ENCODE measurements at places on chromosomes 5 and 9.
A peak's percentile ranks its signal among the peaks of the same experiment; 100 is the strongest.

DNA sequence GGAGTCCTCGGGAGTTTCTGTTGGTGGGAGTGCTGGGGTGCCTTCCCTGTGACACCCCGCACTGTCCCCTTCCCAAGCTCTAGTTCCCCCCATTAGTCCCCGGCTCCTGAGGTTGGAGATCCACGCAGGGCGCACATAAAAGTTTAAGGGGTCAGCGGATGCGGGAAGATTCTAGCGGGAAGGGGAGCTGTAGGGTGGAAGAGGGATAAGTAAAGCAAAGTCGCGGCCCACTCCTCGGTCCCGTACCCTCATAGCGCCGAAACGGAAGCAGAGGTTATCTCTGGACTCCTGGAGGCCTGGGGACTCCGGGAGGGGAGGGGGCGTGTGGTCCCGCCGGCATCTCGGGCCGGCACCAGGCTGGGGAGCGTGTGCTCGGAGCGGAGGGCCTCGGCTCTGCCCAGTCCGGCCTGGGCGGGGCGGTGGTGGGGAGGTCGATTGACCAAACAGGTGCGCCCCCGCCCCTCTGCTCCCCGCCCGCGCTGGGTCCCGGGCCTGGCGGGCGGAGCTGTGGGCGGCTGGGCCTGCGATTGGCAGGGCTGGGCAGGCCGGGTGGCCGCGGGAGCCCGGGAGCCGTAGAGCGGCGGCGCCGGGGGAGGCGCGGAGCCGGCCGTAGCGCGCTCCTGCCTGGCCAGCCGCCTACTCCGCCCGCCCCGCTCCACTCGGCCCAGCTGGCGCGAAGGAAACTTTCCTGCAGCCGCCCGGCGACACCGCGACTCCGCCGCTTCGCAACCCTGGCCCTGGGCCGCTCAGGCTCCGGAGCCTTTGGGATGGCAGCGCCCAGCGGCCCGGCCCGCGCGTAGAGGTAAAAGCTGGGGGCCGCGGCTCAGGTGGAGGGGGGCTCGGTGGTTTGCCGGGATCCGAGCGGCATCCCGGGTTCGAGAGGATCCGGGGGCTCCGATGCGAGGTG, 52.2 kb upstream of the DAB2IP start:
- DNase-seq = peak; percentile 86

GRCh38 chr9:99803694-99804093, 18.0 kb upstream of the NR4A3 start:
- no peak for DNase-seq

- no peak for DNase-seq
Measured at GRCh38 chr5:142221091-142221860, 103.5 kb downstream of the SPRY4 start.

DNA sequence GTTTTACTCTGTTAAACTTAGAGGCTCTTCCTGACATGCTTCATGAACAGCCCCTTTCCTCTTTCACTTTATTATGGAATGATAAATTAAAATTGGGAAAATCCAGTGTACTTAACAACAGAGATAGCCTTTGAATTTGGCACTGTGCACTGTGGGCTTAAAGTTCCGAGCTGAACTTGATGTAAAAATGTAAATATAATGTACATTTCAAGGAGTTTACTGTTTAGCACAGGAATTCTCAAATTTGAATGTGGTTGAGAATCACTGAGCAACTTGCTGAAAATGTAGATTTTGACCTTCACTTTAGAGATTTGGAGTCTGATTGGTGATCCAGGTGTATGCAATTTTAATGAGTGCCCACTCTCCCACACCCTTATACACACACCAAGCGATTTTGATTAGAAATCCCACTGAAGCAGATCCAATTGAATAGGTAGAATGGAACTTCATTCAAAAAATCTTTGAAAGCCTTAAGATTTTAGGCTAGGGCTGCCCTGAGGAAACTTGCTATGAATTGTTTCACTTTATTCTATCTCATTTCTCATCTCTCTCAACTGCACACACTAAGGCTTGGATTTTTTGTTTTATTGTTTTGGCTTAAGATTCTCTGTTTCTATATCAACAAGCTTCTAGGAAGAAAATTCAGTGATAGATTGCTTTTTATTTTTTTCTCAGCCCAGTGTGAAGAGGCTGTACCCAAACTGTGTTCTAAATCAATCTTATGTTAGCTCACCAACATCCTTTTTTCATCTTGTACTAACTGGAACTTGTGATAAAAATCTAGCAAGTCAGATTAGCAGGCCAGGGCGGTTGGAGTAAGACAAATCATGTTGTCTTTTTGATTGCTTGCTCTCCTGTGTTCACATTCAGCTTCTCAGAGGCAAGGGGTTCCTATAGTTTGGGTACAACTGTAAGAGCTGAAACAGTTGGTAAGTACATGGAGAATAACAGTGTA, 22.9 kb downstream of the NUDT12 start:
- no peak for DNase-seq

GRCh38 chr9:19358701-19359100, 21.3 kb downstream of the RPS6 start:
- no peak for DNase-seq

DNA sequence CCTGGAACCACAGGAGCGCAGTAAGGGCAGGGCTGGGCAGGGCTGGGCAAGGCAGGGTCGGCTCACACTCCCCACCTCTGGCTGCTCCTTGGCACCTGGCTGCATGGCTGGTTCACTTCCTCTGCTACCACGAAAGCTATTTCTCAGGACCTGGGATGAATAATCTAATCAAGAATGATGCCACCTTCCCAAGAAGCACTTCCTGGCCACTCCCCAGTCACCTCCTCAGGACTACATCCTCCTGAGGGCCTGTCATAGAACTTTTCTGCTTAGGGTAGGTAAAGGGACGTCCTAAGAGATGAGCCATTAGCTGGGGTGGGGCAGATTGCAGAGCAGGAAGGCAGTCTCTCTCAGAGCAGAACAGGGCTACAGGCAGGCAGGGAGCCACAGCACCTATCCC, 288.2 kb upstream of the MAP3K1 start:
- DNase-seq = peak; percentile 71

DNA sequence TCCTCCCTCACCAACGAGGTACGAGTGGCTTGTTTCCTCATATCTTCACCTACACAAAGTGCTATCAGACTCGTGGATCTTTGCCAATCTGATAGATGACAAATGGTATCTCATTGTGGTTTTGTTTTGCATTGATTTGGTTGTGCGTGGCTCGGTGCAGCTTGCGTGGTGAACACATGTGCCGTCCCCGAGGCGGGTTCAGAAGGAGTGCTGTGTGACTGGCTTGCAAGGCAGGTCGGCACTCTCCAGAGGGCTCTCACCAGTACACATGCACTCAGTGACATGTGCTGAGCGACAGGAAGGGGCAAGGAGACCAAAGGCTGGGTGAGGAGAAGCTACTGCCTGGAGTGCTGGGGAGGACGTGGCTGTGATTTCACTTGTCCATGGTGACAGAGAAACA, 95.3 kb upstream of the PITX1 start:
- DNase-seq = no peak

GRCh38 chr5:172554562-172554961, 86.5 kb upstream of the NEURL1B start:
- no peak for DNase-seq

DNA sequence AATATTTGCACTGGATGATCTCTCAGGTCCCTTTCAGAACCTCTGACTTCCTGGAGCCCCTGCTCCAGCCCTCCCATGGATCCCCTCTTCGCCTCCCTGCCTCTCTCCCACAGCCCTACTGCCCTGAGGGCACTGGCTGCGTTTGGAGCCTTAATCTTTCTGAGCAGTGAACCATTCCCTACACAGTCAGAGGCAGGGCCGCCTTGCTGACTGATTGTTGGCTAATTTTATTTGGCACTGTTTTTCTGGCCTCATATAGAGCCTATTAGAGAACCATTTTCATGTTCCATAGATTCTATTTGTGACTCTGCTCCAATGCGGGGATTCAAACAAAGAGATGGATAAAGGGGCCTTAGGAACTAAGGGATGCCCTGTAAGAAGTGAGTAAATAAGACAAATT, 91.1 kb downstream of the BRINP1 start:
- DNase-seq = no peak

- no peak for DNase-seq
Measured at GRCh38 chr9:16364347-16364746, 506.1 kb downstream of the BNC2 start.

DNA sequence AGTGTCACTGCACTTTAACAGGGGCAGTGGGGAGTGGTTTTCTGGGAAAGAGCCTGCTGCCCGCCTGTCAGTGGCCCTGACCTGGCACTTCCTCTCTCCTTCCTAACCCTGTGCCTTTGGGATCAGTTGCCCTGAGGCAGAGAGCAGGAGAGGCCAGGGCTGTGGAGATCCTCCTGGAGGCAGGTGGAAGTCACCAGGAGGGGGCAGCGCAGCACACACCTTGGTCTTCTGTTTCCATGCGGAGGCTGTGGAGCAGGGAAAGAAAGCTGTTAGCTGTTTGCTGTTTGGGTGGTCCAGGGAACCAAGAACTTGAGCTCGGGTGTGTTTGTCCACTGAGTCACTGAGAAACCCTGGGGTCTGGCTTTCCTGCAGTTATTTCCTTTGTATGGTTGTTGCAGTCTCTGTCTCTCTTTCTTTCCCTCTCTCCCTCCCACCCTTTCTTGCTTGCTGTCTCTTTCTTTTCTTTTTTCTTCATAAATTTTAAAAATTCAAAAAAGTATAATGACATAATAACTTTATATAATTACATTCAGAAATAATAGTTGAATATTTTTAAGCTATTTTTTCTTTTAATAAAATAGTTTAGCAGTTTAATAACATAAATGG, 28.1 kb downstream of the NTRK2 start:
- DNase-seq = peak; percentile 65

GRCh38 chr5:157177953-157178352, 2.7 kb upstream of the ITK start:
- DNase-seq = no peak

DNA sequence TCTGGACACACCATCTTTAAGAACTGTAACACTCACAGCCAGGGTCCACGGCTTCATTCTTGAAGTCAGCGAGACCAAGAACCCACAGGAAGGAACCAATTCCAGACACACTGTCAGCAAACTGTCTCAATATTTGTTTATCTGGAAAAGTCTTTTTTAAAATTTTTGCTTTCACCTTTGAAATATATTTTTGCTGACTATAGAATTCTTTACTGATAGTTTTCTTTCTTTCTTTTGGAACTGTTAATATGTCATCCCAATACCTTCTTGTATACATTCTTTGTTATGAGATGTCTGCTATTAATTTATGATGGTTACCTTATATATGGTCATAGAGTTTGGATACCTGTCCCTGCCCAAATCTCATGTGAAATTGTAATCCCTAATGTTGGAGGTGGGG, 145.1 kb upstream of the IRX4 start:
- DNase-seq = no peak

GRCh38 chr9:126723807-126724172, 81.0 kb upstream of the ZBTB43 start:
- DNase-seq = no peak

DNA sequence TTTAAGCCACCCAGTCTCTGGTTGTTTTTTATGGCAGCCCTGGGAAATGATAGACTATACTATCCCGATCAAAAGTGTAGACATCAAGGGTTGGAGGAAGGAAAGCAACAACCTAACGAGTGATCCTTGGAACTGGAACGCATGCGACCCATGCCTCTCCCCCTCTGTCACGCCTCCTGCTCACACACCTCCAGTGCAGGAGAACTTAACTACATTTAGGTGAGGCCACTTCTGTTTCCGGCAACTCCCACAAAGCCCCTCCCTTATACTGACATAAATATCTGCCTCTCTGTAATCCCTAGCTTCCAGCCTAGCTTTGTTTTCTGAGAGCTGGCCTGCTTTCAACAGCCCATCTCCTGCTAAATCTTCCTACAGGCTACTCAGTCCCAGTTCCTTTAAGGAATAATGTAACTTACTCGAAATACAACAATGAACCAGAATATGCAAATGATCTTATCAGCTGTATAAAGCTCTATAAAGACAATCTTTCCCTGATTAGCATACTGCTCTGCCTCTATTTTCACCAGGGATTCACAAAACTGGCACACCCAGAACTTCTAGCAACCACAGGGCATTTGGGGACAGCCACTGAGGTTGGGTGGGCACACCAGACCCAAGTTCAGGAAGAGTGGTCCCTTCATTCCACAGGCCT, 73.9 kb downstream of the GABBR2 start:
- no peak for DNase-seq

DNA sequence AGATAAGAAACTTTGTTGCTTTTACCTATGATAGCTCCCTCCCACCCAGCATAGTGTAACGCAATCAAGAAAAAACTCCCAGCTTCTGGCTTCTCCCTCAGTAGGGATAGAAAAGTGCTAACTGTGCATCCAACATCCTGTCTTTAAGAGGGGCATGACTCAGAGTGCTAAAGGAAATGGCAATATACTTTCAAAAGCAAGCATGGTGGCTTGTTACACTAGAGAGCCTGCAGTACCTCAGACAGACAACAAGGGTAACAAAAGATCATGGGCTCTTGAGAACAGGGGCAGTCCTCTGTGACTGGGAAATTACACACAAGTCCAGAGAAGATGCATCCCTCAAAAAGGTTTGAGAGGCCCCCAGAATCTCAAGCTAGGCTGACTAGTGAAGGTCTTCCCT, 37.8 kb downstream of the PRELID2 start:
- DNase-seq = no peak

- DNase-seq = no peak
Measured at GRCh38 chr9:135329571-135330306, 149.8 kb upstream of the PPP1R26 start.

DNA sequence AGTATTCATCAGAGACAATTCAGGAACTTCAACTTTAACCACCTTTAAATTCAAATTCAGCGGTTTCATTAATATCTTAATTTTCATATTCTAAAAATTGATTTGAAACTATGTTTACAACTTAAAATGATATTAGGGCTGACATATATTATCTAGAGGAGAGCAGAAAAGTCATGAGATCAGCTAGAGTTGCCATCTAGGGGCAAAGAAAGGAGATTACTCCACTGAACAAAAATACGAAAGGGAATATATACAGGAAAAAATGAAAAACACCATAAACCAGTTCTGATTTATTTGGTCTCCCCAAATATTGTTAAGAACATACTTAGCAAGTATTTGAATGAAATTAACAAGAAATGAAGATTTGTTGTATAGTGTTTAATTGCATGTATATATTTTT, 946.3 kb downstream of the DTWD2 start:
- no peak for DNase-seq

- DNase-seq = no peak
Measured at GRCh38 chr9:87353301-87353700, 144.4 kb upstream of the DAPK1 start.

DNA sequence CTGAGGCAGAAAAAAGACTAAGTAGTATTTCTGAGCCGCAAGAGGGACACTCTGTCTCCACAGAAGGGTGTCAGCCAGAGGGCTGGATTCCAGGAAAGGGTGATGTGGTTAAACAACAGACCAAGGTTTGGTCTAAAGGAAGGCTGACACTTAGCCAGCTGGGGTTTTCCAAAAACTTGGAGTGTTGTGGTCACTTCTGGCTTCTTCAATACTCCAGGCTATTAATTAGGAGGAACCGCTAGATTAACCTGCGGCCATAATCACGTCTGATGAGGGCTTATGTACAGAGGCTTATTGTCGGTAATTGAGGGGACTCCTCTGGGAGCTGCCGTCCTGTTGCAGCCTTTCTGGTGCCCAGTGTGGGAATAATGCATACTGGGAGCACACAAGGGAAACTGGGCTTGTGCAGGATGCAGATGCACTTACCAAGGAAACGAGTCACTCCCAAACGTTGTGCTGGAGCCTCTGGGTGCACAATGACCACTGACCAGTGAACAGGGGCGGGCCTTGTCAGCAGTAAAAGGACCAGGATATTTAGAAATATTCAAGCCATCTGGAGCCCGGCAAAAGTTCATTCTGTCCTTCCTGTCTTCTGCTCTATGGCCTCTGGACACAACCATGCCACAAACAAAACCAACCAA, 70.2 kb upstream of the TUT7 start:
- no peak for DNase-seq

Measured in RWPE1 (cell line).